ENCODE measurements at places on chromosomes 5 and 9. TPM values are rescaled to one million over a fixed set of nuclear protein-coding genes. Genes with fewer than 3 reads are reported as not detected.

GRCh38 chr5:60325870-60326269, 374.1 kb downstream of the DEPDC1B start:
- DNase-seq, result no peak

DNA sequence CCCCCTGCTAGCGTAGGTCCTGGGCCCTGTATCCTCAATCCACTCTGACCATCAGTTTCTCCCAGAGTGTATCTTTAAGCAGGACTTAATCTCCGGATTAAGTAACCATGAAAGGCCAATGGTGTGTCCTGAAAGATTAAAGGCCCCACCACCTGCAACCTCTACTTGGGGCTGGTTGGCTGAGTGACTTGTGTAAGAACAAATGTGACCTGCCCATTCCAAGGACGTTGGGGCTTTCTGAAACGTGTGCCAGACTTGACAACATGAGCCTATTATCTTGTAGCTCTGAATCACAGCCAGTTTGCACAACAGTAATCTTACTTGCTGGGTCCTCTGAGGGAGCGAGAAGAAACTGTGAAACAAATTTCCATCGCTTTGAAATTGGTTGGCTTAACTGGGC, 3.1 kb upstream of the PRELID2 start:
- DNase-seq, result no peak

The DTWD2 gene
- polyA plus RNA-seq, result 13.4 TPM

- DNase-seq, result no peak
These were observed 31.5 kb downstream of the CLINT1 start for GRCh38 chr5:157827423-157827822.

GRCh38 chr5:177353093-177353492, 1.6 kb upstream of the LMAN2 start:
- DNase-seq, result no peak

DNA sequence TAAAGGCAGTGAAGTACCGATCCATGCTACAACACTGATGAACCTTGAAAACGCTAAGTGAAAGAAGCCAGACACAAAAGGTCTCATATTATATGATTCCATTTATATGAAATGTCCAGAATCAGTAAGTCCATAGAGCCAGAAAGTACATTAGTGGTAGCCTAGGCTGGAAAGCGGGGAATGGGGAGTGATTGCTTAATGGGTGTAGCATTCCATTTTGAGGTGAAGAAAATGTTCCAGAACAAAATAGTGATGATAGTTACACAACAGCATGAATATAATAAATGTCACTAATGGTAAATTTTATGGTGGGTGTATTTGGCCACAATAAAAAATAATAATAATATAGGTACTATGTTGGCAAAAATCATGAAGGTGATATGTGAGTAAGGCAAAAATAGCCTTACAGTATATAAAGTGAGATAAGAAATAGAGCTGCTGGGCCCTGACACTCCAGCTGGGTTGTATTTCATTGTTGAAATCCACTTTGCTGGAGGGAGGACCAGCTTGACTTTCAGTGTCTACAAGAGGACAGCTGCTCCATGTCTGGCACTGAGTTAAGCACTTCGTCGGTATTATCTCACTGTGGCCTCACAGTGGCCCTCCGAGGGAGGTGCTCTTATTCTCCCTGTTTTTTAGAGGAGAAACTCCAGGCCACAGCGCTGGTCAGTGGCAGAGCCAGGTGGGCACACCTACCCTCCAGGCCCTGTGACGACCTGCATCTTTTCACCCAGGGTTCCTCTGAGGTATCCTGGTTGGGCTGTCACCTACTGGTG, 22.4 kb upstream of the ANGPTL2 start:
- no peak for DNase-seq

DNA sequence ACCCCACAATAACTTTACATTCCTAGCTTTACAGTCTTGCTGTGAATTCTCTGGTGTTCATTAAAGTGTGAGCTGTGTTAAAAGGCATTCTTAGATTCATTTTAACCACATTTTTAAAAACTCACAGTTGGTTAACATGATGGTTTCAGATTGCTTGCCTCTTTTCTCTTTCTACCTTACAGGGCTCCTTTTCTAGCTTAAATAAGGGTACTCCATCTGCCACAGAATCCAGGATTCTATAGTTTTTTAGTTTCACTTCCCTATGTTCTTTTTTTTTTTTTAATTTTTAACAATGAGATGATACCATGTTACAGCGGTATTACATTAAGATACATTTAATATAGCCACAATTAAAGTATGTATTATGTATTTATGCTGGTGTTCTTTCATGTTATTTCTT, 3.9 kb upstream of the FBXO4 start:
- no peak for DNase-seq

GRCh38 chr5:111119856-111120255, 27.7 kb downstream of the WDR36 start:
- no peak for DNase-seq

The TRPM3 gene
- 12.4 TPM for polyA plus RNA-seq

DNA sequence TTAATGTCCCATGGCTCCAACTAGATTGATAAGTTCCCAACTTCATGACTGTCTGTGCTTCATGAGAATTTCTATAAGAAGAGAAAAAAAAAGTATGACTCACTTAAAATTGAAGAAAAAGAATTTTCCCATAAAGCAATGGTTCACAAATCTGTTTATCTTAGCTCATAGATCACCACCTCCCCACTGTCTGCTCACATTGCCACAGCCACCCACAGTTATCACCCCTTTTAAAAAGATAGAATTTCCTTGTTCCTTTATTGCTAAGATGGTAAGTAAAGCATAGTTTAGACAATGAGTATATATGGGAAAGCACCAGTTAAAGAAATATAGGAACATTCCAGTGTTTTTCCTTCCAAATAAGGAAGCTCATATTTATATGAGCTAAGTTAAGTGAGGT, 67.1 kb downstream of the ALDH7A1 start:
- DNase-seq, result no peak

DNA sequence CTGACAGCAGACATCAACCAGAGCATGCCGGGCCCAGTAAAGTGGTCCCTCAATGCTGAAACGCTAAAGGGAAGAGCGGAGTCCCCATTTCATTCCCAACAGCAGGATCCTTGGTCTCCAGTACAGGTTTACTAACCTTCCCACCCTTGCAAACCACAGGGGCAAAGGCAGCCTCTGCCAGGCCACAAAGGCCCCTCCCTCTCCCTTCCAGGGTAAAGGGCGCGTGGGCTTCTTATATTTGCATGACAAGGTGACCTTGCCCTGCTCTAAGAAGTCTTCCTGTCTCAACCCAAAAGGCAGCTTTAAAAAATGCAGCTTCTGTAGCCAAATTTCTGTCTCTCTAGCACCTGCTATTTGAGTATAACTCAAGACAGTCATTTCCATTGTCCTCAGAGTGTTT, 131.5 kb upstream of the PTCH1 start:
- no peak for DNase-seq

DNA sequence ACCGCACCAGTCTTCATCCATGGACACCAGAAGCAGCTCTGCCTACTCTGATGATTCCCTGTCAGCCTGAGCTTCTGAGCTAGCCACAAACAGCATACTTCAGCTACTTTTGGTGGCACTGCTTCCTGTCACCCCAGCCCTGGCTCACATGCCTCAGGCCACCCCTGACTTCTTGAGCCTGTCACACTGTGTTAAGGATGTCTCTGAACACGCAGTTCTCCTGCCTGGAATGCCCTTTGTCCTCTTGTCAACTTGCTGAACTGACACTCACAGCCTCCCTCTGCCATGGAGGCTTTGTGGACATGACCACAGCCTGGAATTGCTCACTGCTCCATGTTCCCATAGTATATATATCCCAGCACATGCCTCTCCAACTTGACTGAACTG, 7.2 kb downstream of the MACROH2A1 start:
- DNase-seq, result no peak

The SH3GL2 gene
- polyA plus RNA-seq, result 3.8 TPM

The LOX gene
- 30.9 TPM for polyA plus RNA-seq

The TTC39B gene
- polyA plus RNA-seq, result 7.5 TPM

- no peak for DNase-seq
These were observed 204.5 kb downstream of the AP3B1 start for GRCh38 chr5:78090002-78090401.

DNA sequence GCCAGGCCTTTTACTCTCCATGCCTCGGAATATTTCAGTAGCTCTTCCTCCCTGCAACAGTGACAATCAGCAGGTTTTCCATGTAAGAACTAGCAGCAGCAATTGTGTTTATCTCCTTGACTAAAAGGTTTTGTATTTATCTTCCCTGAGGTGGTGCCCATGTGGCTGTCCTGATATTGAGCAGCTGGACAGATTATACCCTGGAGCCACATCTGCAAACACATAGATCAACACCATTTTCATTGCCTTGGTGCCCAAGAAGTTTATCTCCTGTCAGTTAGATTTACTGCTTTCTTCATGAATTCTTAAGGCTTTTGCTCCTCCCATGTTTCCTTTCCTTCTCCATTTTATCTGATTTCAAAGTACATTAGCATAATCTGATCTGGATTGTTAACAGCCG, 378.4 kb downstream of the SPATA31D1 start:
- DNase-seq, result no peak

The UGT3A2 gene
- 17.1 TPM for polyA plus RNA-seq

GRCh38 chr5:6786786-6787495, 73.7 kb downstream of the TENT4A start:
- no peak for DNase-seq

GRCh38 chr5:170186156-170186555, 46.6 kb upstream of the C5orf58 start:
- no peak for DNase-seq

The SLC25A2 gene
- 0.14 TPM for polyA plus RNA-seq

DNA sequence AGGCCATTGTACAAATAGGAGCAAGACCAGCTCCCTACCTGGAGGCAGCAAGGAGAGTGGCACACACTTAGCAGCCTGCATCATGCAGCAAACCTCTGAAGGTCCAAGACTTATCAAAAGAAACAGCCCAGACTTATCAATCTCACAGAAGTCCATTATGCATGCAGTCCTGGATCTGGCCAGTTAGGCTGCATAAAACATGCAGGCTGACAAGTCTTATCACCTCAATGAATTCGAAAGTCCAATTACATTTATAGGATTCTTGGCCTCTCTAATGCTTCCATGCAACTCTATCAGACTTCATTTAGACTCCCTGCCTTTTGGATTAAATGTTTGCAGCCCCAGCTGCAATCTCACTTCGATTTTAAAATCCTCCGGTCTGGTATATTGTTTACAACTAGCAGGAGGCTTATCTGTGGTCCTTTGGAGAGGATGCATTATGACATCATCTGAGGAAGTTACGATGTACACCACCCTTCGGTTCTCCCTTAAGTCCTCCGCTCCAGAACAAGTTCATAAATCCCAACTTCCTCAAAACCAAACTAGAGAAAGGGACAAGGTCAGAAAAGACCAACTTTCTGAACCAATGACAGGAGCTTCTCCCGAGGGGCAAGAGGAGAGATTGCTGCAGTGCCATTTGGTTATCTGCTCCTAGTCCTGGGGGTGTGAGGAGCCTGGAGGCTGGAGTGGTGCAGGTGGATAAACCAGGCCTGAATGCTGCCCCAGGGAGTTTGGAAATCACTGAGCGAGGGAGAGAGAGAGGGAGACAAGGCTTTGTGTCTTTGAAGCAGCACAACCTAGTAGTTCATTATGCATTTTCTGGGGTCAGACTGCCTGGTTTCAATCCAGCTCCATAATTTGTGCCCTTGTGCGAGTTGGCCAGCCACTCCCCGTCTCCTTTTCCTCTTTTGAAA, 313.9 kb downstream of the TLE1 start:
- no peak for DNase-seq

DNA sequence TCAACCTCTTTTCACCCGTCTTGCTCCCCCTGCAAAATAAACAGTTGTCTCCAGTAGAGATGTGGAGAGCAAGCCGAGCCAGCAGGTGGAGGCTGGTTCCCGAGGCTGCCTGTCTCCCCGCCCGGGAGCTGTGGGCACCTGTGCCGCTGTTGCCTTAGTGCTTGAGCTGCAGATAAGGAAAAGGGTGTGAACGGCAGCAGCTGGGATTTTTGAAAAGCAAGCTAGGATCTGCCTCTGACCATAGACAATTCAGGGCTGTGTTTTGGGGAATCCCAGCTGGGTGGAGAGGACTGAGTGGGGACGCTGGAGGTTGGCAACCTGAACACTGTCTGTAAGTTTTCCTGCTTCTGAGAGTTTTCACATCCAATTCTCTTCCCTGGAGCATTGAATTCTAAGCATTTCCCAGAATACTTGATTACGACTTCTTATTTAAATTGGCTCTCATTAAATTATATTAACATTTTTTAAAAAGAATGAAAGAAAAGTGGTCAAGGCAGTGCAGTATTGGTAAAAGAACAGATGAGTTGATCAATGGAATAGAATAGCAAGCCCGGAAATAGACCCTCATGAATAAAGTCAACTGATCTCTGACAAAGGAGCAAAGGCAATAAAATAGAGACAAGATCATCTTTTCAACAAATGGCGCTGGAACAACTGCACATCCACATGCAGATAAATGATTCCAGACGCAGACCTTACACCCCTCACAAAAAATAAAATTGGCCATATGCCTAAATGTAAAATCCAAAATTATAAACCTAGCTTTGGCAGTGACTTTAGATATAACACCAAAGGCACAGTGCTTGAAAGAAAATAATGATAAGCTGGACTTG, 9.7 kb downstream of the WNK2 start:
- DNase-seq, result no peak

DNA sequence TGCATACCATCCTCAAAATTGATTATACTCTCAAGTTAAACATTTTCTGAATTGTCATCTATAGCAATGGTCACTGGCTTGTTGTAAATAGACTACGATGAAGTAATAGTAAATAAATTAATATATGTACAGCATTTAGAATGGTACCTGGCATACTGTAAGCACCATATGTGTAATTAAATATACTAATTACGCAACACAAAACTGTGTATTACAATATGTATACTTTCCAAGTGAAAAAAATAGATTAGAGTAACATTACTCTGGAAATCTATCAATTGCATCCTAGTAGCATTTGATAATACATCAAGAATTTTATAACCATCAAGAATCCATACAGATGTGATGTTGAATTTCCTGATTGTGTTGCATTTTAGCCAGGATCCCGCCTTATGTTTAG, 17.2 kb upstream of the ROR2 start:
- no peak for DNase-seq

DNA sequence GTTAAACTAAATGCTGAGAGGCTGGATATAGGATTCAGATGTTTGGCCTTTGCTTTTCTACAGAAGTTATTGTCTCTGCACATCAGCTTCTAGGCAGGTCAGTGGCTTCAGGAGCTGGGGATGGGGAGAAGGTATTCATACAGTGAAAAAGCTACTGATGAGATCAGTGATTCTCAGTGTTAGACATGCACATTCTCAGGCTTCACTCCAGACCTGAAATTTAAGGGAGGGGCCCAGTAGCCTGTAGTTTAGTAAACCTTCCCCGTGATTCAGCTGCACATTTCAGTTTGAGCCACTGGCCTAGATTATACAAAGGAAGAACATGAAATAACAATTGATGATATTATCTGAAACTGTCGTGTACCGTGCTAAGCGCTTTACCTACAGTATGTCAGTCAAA, 127.2 kb downstream of the ARHGAP26 start:
- no peak for DNase-seq

DNA sequence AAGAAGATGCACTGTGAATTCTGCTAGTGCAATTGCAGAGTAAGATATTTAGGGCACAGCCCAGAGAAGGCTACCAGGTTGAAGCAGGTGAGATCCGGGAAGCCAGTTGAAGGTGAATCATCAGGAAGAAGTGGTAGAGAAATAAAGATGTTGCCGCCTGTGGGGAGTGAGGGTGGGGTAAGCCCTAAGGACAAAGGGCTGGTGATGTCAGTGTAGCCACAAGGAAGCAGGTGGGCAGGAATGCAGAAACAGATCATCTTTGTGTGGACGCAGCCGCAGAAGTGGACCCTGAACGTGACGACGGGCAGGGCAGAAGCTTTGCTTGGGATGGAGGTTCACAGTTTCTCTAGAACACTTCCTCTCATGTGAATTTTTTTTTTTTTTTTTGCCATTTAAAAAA, 164.2 kb downstream of the ACTL7B start:
- no peak for DNase-seq

- DNase-seq, result no peak
These were observed 36.6 kb upstream of the ARSB start for GRCh38 chr5:79021753-79022152.

The CDKN2B gene
- 0.30 TPM for polyA plus RNA-seq

Data from renal cortex interstitium (tissue), 15 donors.